Activated CD8-positive, alpha-beta T cell treated with anti-CD3 and anti-CD28 coated beads, Interleukin-2, amount 10 ng/mL, durations not matched to agents 7 days and 5 days (primary cell): ENCODE measurements at places on chromosomes 1 and 21. TPM values are rescaled to one million over a fixed set of nuclear protein-coding genes. Genes with fewer than 3 reads are reported as not detected.

Gene SPATA45
- not detected for total RNA-seq

Gene HFM1
- not detected for total RNA-seq

Gene KCNQ4
- total RNA-seq, result 0.73 TPM

Gene NEXN
- 3.4 TPM for total RNA-seq

DNA sequence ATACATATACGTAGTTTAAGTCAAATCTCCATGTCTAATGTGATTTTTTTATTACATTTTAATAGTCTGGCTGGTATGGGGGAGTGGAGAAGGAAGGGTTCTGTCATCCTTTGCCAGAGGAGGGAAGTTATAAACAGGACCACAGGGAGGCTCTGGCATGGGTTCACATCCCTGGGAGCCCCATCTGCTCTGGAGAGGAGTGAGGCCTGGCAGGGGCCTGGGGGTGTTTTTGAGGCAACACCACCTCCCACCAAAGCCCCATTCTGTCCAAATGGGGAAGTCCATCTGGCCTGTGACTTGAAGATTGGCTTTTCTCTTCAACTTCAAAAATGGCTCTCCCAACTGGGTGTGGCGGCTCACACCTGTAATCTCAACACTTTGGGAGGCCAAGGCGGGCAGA is 15.8 kb downstream of the DISP3 start:
- no peak overlapping the region for H3K4me3 ChIP-seq
- peaks cover 3% of the 10 kb centered on the region for H3K27me3 ChIP-seq
- no peak overlapping the region for H3K27ac ChIP-seq
- H3K4me1 ChIP-seq, result no peaks in the 10 kb centered on the region

DNA sequence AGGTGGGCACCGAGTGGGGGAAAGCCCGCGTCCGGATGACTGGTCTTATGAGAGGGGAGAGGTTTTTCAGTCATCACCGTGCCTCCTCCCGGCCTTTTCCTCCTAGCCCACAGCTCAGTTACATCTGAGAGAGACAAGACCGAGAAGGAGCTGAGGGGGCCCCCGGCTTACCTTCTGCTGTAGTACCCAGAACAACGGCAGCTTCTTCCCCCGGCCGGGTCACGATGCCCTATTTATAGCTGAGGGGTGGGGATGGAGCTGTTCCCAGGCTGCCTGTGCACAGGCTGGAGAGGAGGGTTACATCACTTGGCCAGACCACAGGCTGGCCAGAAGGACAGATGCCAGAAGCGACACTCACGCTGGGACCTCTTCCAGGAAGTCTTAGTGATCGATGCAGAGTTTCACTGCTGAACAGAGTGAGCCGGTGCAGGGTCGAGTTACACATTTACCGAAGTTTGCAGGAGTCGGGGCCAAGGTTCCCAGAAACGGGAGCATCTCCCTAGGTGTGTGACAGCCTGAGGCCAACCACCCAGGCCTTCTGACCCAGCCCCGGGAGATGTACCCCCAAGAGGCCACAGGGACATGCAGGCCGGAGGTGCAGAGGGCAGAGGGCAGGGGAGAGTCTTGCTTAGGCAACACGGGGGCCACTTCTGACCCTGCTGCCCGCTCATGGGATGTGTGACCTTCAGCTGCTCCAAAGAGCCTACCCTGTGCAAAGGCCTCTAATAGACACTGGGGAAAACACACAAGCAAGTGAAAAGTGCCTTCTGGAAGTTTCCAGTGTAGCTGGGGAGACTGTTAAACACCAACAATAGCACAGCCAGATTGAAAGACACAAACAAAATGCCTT is at the start of gene AGT:
Gene AGT (minus strand): TSS at position 208 of the 850 bp plus-strand sequence. CDS start 3,299 bp downstream, outside the sequence.
- no peak within 1 kb of the TSS for H3K27ac ChIP-seq
- no peak within 1 kb of the TSS for H3K4me3 ChIP-seq
- peaks cover 5% of the 10 kb centered on the region for H3K27me3 ChIP-seq

- H3K4me1 ChIP-seq, result no peaks in the 10 kb centered on the region
- no peak overlapping the region for H3K4me3 ChIP-seq
- H3K27me3 ChIP-seq, result peaks cover 26% of the 10 kb centered on the region
- no peaks in the 10 kb centered on the region for H3K36me3 ChIP-seq
- H3K27ac ChIP-seq, result no peak overlapping the region
Observed at GRCh38 chr1:61520401-61520800, 204.5 kb downstream of the TM2D1 start.

- no peak overlapping the region for H3K4me3 ChIP-seq
- H3K27ac ChIP-seq, result no peak overlapping the region
- no peaks in the 10 kb centered on the region for H3K27me3 ChIP-seq
- DNase-seq, result no peak
- H3K36me3 ChIP-seq, result no peaks in the 10 kb centered on the region
- H3K4me1 ChIP-seq, result no peaks in the 10 kb centered on the region
Observed at GRCh38 chr1:2349806-2350205, 41.5 kb downstream of the MORN1 start.

DNA sequence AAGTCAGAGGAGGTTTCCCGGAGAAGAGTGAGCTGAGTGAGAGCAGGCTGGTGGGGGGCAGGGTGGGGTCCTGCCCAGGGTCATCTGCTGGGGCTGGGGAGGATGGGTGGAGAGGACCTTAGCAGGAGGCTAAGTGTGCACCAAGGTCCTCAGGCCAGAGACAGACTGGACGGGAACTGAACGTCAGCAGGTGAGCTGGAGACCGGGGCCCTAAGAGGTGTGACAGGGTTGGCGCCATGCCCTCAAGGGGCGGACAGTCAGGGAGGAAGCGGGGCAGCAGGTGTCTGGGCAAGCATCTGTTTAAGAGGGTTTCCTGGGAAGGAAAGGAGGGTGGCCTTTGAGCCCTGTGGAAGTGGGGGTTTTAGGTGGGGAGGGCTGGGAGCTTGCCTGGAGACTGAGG is 13.6 kb upstream of the PTPN7 start:
- no peak overlapping the region for H3K27ac ChIP-seq
- H3K4me3 ChIP-seq, result no peak overlapping the region
- peaks cover 8% of the 10 kb centered on the region for H3K4me1 ChIP-seq
- no peaks in the 10 kb centered on the region for H3K36me3 ChIP-seq

DNA sequence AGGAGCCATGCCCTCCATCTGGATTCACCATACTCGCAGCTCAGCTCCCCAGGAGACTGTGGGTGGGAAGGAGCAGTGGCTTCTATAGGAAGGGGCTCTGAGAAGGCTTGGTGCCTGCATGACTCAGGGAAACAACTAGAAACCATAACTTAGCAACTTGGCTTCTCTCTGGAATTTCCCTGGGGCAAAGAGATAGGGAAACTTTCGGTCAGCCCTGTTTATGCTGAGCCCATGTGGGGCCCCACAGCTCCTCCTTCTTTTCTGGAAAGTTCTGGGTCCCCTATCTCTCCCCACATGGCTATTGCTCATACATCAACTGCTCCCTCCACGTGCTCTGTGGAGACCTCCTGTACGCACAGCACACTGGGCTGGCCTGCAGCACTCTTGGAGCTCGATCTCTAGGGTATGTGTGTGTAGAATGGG is 39.3 kb downstream of the PLEKHA6 start:
- H3K27ac ChIP-seq, result no peak overlapping the region
- H3K4me1 ChIP-seq, result no peaks in the 10 kb centered on the region
- H3K4me3 ChIP-seq, result no peak overlapping the region
- H3K36me3 ChIP-seq, result no peaks in the 10 kb centered on the region
- H3K27me3 ChIP-seq, result no peaks in the 10 kb centered on the region

DNA sequence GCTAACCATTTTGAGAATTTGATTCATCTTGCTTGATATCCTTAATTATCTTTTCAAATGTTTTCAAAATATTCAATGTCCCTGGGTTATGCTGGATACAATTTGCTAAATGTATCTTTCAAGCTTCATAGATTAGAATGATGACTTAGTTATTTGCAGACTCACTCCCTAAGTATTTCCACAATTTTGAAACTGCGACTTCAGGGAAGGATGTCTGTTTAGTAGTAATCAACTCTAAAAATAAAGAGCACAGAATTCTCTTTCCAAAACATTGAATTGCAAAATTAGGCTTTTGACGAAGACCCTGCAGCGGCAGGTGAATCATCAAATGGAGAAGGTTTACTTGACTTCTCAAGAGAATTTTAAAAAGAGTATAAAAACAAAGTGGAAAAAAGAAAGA is 14.2 kb downstream of the RGS1 start:
- H3K36me3 ChIP-seq, result no peaks in the 10 kb centered on the region
- H3K4me3 ChIP-seq, result no peak overlapping the region
- no peak for DNase-seq
- H3K27me3 ChIP-seq, result peaks cover 12% of the 10 kb centered on the region

DNA sequence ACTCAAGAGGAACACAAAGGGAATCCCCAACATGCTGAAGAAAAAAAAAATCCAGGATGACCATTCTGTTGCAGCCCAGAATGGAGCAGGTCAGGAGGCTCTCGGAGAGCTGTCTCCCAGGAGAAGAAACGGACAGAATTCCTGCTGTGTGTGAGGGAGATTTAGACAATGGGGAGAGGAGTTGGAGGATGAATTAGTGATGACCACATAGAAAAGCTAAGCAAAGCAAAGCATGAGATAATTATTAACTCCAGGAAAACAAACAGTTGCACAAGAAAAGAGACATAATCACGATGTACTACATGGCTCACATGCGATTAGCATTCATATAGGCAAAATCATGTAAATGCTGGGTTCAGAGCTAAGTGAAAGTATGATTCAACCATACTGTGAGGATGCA is 61.1 kb upstream of the SMYD2 start:
- no peak overlapping the region for H3K4me3 ChIP-seq
- no peak for DNase-seq
- H3K27me3 ChIP-seq, result peaks cover 39% of the 10 kb centered on the region
- no peaks in the 10 kb centered on the region for H3K36me3 ChIP-seq
- H3K4me1 ChIP-seq, result no peaks in the 10 kb centered on the region

- no peak for DNase-seq
- H3K27me3 ChIP-seq, result peaks cover 9% of the 10 kb centered on the region
- no peaks in the 10 kb centered on the region for H3K4me1 ChIP-seq
- no peaks in the 10 kb centered on the region for H3K36me3 ChIP-seq
- H3K27ac ChIP-seq, result no peak overlapping the region
Observed at GRCh38 chr1:224523676-224524075, 89.1 kb upstream of the WDR26 start.

GRCh38 chr1:5933676-5934057 is 58.6 kb downstream of the NPHP4 start:
- H3K4me1 ChIP-seq, result peaks cover 4% of the 10 kb centered on the region
- peaks cover 6% of the 10 kb centered on the region for H3K36me3 ChIP-seq
- no peak for DNase-seq
- no peak overlapping the region for H3K27ac ChIP-seq

DNA sequence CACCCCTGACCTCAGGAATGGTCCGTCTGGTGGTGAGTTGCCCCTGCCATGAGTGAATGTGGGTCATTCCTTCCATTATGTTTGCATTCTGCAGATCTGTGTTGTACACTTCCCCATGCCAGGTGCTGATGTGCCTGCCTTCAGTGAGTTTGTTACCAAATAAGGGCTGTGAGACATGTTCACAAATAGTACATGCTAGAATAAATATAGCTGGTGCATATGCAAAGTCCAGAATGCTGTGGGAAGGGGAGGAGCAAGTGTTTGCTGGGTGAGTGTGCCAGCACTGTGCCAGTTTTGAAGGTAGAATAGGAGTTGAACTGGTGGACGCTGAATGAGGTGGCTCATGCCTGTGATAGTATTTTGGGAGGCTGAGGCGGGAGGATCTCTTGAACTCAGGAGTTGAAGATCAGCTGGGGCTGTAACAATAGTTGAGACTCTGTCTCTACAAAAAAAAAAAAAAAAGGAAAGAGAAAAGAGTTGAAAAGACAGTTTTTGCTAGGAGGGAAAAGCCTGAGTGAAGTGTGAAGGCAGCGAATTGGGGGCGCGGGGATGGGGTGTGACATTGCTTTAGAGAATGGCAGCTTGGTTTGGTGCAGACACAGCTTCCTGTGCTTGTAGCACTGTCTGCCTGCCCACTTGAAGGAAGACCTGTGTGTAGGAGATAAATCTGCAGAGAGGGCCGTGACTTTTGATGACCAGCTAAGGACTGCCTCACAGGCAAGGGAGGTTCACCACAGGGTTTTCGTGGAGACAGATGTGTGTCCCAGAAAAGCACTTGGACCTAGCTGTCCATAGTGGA is 61.1 kb downstream of the LGR6 start:
- peaks cover 32% of the 10 kb centered on the region for H3K27me3 ChIP-seq
- no peak overlapping the region for H3K27ac ChIP-seq
- no peaks in the 10 kb centered on the region for H3K36me3 ChIP-seq
- no peak for DNase-seq
- no peaks in the 10 kb centered on the region for H3K4me1 ChIP-seq
- H3K4me3 ChIP-seq, result no peak overlapping the region

GRCh38 chr1:41618066-41618825 is 133.8 kb upstream of the EDN2 start:
- no peak overlapping the region for H3K4me3 ChIP-seq
- H3K36me3 ChIP-seq, result peaks cover 2% of the 10 kb centered on the region
- H3K27ac ChIP-seq, result no peak overlapping the region
- no peak for DNase-seq
- no peaks in the 10 kb centered on the region for H3K27me3 ChIP-seq
